ENCODE measurements at places on chromosomes 2 and 18. TPM values are rescaled to one million over a fixed set of nuclear protein-coding genes. Genes with fewer than 3 reads are reported as not detected.

DNA sequence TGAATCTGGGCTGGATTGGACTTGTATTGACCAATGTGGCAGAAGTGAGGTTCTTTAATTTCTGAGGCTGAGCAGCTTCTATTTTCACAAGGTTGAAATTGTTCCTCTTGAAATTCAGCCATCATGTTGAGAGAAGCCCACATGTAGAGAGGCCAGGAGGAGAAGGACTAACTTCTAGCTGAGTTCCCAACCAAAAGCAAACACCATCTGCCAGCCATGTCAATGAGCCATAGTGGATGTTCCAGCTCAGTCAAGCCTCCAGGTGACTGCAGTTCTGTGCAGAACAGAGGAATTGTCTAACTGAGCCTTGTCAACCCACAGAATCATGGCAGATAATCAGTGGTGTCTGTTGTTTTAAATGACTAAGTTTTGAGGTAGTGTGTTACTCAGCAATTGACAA lies 110.6 kb upstream of the ACVR1 start:
- no peak for DNase-seq

NYAP2 gene
- 0.05 TPM for total RNA-seq

DNA sequence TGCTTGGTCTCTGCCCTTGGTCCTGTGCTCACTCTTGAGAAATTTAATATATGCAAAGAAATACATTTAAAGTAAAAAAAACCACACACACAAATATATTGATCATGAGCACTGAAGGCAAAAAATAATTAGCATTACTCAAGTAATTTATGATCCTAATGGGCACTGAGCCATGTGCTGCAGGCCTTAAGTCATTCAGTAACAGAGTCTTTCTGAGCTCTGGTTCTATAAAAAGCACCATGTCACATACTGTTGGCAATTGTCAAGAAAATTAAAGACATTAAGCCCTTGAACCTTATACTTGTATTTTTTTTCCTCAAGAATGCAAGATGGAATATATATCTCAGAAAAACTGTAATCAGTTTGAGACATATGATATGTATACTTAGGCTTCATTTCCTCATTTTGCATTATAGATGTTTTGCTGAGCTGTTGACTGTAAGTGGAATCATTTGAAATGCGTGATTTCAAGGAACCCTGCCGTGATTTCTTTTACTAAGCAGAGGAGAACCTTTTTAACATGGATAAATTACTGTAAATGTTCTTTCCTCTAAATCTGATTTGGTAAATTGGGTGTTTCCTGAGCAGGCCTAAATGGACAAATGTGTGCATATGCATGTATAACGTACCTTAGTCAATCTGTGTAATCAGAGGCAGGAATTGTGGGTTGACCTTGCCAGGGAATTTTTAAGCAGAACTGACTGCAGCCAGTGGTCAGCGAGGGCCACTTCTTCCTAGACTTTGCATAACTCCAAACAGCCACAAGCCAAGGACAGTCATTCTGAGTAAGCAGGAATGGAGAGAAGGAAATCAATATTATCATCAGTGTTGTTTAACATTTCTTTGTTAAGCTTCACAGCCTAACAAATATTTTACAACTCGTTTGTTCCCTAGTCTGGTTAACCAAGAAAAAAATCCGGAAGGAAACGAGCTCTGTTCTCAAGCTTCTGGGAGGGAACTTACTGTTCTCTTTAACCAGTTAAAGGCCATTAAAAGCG lies 191.5 kb upstream of the ATP5MC3 start:
- no peak for DNase-seq

ACMSD gene
- total RNA-seq, result not detected

ANKRD30BL gene
- total RNA-seq, result not detected

GRCh38 chr2:36582538-36582937 lies 15.4 kb downstream of the FEZ2 start:
- no peak for DNase-seq

All from activated T-cell treated with anti-CD3 and anti-CD28 coated beads, Interleukin-2, amount 50 U/mL, for 72 hours (primary cell).